BE2C (cell line): ENCODE measurements at places on chromosomes 4 and X.

DNA sequence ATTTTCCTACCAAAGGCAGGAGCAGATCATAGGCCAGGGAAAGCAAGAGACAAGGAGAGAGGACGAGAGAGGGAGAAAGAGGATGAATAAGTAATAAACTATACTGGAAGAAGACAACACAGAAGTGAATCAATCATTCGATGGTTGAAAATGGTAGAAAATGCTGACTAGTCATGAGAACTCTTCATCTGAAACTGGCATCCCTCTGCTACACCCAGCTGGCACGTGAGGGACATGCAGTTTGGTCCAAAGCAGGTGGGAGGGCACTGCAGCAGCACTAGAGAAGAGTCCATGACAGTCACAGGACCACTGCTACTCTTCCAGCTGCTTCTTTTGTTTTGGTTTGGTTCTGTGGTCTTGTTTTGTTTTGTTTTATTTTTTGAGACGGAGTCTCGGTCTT, 74.1 kb downstream of the AFAP1 start:
- no peak for DNase-seq

DNA sequence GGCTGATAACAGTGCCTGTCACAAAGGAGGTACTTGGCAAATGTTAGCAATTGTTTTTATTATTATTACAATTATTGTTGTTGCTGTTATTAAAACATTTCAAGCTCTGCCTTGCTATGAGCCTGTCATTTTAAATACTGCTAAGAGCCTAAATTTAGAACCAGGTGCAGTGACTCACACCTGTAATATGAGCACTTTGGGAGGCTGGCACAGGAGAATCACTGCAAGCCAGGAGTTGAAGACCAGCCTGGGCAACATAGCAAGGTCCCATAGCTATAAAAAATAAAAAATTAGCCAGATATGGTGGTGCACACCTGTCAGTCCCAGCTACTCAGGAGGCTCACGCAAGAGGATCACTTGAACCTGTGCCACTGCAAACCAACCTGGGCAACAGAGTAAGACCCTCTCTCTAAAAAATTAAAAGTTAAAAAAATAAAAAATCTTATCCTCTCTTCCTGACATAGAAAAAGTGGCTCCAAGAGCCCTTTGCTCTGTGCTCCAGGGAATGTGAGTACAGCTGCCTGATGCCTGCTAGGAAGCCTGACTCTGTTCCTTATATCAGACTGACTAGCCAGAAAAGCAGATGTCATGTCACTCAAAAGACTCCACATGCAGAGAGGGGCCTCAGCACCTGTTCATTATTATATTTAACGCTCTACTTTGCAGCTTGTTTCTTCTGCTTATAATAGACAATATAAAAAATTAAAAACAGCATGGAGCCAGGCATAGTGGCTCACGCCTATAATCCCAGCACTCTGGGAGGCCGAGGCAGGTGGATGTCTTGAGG, 234.0 kb downstream of the OPHN1 start:
- DNase-seq: no peak

GRCh38 chr4:142900622-142901021, 54.5 kb upstream of the INPP4B start:
- no peak for DNase-seq

GRCh38 chrX:20046864-20047263, 56.0 kb upstream of the BCLAF3 start:
- no peak for DNase-seq
